ENCODE measurements at places on chromosomes 12 and 14.

GRCh38 chr14:74579447-74580274, 32.4 kb downstream of the LTBP2 start:
- DNase-seq, result no peak

DNA sequence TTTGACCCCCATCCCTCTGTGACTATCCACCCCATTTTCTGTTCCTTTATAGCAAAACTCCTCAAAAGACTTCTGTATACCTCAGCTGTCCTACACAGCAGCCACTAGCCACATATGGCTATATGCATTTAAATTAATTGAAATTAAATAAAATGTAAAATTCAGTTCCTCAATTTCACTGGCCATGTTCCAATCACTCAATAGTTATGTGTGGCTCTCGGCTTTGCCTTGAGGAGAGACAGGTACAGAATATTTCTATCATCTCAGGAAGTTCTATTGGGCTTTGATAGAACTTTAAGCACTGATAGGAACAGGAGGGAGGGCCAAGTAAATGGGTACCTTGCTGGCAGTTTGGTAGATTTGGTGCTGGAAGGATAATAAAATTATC, 280.3 kb upstream of the AMIGO2 start:
- DNase-seq, result no peak

- DNase-seq, result no peak
Measured at GRCh38 chr12:75658901-75659823, 147.8 kb upstream of the KRR1 start.

DNA sequence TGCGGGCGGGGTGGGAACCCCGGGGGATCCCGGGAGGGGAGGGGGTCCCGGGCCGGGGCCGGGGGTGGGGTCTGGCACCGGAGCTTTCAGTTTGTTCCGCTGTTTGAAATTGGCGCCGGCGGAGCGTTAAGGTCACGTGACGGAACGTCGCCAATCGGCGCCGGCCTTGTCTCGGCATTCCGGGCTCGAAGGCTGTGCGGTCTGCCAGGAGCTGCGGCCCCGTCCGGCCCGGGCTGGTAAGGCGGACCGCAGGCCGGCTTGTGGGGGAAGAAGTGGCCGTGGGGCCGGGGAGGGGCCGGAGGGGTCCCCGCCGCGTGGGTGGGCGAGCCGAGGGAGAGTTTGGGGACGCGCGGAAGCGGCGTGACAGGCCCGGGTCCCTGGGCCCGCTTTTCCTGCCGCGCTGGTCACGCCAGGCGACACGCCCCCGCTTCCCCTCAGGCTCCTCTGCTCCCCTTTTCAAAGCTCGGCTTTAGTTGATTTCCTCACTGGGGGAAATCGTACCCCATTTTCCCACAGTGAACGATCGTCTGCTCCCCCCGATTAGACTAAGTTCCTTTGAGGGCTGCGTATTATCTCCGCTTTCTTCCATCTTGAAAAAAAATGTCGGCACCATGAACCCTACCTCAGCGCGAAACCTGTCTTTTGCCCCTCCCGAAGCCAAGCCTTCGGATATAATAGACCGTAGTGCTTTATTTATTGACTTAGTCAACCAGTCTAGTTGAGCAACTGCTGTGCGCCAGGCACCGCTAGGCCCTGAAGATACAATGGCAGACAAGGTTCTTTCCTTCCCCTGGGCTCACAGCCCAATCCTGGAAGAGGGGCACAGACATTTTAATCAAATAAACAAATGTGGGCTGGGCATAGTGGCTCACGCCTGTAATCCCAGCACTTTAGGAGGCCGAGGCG, at the start of the genes FOXM1 and RHNO1:
FOXM1 (minus strand) TSS at position 128 of the 906 bp plus-strand sequence. CDS start 2,696 bp downstream, outside the sequence.
RHNO1 (plus strand) TSS at position 177 of the 906 bp plus-strand sequence. CDS start 8,144 bp downstream, outside the sequence.
- DNase-seq, result peak; percentile 71

DNA sequence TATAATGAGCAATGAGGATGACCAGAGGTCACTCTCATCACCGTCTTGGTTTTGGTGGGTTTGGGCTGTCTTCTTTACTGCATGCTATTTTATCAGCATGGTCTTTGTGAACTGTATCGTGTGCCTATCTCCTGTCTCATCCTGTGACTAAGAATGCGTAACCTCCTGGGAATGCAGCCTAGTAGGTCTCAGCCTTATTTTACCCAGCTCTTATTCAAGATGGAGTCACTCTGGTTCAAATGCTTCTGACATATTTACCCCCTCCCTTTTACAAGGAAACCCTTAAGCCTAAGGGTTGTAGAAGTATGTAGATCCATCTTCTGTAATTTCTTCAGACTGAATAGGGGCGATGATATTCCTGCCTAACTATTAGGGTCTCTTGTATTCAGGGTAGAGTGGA, 8.4 kb downstream of the IFI27L1 start:
- no peak for DNase-seq

GRCh38 chr12:24950231-24950834, 1.4 kb upstream of the BCAT1 start:
- DNase-seq, result no peak

DNA sequence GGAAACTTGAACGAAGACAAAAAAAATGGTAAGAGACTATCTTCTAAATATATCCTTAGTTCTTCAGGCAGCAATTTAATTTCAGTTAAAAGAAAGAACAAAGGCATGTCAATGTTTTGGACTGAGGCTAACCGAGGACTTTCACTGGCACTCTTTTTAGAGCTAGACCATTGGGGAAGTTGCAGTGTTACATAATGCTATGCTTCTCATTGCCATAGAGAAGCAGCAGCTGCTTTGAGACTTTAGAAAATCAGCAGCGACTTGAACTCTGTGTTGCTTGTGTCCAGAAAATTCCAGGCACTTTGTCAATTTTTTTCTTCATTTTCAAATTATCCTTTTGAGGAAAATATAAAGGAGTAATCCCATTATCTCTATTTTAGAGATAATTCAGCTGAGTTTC, 964.2 kb downstream of the NRXN3 start:
- no peak for DNase-seq

DNA sequence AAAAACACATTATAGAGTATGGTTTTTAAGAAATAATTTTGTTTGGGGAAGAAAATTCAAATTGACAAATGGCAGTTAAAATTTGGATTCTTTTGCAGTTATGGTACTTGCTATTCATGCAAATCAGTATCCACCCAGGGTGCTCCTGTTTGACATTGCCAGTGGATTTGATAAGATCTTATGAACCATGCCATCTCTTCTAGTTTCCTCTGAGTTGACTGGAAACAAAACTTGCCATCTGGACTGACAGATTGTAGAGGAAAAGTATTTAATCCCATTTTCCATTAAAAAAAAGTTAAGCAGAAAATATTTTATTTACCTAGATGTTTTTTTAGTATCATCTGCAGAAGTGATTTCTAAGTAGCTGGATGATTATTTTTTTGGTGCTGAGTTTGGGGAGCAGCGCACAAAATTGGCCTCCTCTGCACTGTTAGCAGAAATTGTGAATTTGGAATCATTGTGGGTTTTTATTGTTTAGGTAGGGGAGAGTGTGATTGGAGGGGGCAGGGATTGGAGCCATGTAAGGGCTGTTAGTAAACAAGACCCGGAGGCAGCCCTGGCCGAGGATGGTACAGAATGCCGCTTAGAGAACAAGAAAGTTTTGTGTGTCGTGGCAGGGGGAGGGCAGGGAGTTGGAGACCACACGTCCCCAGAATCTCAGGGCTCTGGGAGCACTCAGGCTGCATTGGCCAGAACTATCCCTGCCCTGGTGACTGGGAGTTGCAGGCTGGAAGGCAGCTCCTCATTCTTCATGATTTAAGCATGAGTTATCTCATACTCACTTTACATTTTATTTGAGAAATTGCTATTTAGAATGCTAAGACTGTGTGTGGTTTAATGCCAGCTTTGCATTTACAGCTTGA, 56.6 kb downstream of the WDR20 start:
- DNase-seq, result no peak

DNA sequence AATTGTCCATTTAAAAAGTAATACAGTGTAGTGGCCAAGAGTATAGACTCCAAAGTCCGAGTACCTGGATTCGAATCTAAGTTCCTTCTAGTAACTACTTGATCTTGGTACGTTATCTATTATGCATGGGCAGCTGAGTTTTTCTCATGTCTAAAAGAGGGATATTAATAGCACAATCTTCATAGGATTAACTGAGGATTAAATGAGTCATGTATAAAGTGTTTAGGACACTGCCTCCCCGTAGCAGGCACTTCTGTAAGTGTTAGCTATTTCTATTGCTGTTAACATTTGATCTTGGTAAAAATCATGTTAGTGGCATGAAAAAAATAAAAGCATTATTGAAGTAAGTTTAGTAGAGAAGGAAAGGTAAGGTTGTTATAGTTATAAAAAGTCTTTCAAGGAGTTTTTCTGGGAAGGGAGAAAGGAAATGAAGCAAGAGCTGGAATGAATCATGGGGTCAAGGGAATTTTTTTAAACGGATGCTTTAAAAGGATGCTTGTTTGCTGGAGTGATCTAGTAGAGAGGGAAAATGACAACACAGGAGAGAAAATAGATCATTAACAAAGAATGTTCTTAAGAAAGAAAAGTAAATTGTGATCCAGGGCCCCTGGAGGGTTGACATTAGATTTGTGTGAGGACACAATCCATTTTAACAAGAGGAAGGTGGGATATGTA, 502.2 kb upstream of the USP15 start:
- no peak for DNase-seq

DNA sequence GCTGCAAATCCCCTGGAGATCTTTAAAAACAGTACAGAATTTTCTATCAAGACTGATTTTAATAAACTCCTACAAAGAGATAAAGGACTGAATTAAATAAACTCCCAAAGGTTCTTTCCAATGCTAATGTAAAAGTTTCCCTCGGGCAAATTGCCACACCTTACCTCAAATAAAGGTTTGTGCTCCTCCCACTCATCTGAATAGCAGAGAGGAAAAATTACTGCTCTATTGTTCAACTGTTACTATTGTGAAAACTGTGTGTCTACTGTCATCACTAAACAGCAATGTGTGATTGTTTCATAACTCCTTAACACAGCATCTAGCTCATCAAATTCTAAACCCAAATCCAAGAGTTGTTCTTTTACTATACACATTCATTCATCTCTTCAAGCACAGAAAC, 3.2 kb downstream of the SPTLC2 start:
- no peak for DNase-seq

DNA sequence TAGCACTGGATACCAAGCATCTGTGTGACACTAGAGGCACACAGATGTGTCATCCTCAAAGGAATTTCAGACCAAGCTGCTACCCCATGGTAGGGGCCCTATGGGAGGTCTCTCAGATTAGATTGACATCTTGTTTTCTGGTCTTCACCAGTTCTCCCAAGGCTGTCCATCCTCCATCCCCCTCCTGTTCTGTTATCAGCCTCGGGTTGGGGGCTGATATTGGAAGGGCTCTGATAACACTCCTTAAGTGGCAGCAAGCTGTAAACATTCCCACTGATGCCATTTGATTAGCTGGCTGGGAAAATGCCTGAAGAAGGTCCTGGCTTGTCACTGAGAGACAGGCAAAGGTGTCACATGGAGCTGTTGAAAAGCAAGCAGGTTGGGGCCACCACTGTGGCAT, 185.9 kb upstream of the RBM19 start:
- no peak for DNase-seq

DNA sequence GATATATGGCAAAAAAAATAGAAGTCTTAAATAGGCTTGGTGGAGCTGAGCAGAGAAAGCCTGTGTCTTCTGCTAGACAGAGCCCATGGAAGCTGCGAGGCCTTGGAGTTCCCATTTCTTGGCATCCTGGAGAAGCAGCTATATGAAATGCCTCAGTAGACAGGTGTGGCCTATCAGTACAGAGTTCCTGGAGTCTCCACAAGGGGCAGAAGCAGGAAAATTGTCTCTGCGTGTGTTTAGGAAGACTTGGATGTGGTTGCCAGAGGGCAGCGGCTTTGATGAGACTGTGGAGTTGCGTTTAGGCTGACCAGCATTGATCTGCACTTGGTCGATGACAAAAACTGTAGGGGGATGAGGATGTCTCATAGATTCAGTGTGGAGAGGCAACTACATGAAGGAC, 334.5 kb upstream of the SEL1L start:
- no peak for DNase-seq

GRCh38 chr14:60183741-60184140, 18.5 kb upstream of the DHRS7 start:
- no peak for DNase-seq

DNA sequence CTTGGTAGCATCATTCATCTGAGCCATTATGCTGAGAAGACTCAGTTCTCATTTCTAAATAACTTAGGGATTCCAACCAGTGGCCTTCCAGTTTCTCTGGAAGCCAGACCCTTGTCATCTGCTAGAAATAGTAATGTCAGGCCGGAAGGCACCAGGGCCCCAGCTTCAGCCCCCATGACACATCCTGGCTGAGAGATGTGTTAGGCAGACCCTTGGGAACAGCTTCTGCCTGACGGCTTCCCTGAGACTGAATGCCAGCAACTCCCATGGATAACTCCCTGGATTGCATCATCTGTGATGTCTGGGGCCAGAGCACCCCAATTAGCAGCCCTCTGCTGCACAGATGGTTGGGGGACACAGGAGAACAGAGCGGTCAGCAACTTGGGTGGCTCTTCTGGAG, 583.5 kb upstream of the TBX3 start:
- no peak for DNase-seq

DNA sequence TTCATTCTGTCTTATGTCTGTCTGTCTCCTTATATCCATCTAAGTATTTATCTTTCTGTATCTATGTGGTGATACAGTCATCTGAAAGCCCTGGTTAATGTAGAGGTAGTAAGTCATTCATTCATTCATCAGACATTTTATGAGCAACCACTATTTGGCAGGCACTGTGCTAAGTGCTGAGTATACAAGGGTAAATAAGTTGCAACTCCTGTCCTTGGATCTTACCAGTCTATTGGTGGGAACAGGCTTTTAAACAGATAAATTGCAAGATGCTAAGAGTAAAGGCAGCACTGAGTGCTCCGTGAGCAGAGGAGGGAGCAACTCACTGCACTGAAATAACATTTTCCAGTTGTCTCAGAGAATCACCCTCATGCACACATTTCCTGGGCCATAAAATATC, 68.6 kb downstream of the TMEM30B start:
- DNase-seq, result no peak

- no peak for DNase-seq
Measured at GRCh38 chr12:109539508-109539907, 33.8 kb downstream of the MMAB start.

DNA sequence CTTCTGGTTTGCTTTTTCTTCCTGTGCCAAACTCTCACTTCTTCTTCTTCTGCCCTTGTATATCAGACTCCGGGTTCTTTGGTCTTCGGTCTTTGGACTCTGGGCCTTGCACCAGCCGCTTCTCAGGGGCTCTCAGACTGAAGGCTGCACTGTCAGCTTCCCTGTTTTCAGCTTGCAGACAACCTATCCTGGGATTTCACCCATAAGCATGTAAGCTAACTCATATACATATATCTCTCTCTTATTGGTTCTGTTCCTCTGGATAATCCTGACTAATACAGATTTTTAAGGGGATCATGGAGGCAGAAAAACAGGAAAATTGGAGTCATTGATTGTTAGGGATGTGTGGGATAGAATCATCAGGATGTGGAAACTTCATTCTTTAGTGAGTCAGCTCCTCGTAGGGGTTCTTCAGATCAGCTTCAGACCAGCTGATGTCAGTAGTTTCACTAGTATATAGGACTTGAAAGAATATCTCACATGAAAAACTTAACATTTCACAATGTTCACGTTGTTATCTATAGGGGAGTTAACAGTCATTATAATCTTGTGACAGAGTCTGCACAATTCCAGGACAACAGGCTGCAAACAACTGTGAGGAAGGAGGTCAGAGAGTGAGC, 102.9 kb downstream of the RASSF9 start:
- DNase-seq, result no peak
